Stimulated activated CD4-positive, alpha-beta T cell treated with anti-CD3 and anti-CD28 coated beads, Interleukin-15, amount 100 ng/mL, for 1 hour (primary cell): ENCODE measurements at places on chromosomes 6 and 20.

- no peak for DNase-seq
Observed at GRCh38 chr6:26092443-26092842, 5.2 kb downstream of the HFE start.

DNA sequence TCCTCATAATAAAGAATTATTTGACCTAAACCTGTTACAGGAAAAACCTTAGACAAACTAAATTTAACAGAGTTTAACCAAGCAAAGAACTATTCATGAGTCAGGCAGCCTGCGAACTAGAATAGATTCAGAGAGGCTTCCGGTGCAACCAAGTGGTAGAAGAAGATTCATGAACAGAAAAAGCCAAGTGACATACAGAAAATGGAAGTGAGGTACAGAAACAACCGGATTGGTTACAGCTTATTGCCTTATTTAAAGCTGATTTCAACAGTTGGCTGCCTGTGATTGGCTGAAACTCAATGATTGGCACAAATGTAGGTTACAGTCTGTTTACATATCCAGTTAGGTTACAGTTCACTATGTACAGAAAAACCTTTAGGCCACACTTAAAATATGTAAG lies 10.1 kb downstream of the PPP1R3G start:
- DNase-seq = no peak

DNA sequence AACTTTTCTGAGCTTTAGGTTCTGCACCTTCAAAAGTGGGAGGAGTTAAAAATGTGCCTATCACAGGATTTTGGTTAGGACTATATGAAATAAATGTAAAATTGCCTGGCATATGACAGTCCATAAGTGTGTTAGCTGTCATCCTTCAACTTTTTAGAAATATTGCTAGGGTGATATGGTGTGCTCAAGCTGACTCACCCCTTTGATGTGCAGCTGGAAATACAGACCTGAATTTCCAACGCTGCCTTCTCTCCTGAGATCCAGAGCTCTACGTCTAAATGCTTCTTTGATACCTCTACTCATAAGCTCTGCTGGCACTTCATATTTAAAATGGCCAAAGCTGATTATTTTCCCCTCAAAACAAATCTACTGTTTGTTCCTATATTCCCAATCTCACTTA lies 2.7 kb downstream of the SLC35B3 start:
- DNase-seq = no peak

- DNase-seq = no peak
Observed at GRCh38 chr6:24667378-24667803, 514 bp downstream of the ACOT13 start.

- DNase-seq = no peak
Observed at GRCh38 chr20:56422076-56422823, 10.2 kb downstream of the CASS4 start.

GRCh38 chr6:111124406-111124805 lies 37.1 kb downstream of the SLC16A10 start:
- no peak for DNase-seq

GRCh38 chr6:106474466-106474865 lies 113.9 kb downstream of the CRYBG1 start:
- DNase-seq = no peak

GRCh38 chr6:21846541-21847451 lies 253.2 kb downstream of the SOX4 start:
- no peak for DNase-seq
